Smooth muscle cell of trachea (primary cell): ENCODE measurements at places on chromosomes 6 and 20. TPM values are rescaled to one million over a fixed set of nuclear protein-coding genes. Genes with fewer than 3 reads are reported as not detected.

The PTK6 gene
- total RNA-seq = 0.17 TPM in 1 of 2 replicates, not detected in the other

The RBM24 gene
- total RNA-seq = 0.29 and 2.3 TPM in 2 replicates

The SEC63 gene
- 27.0 and 33.3 TPM in 2 replicates for total RNA-seq

The SLC22A23 gene
- 4.7 and 10.3 TPM in 2 replicates for total RNA-seq

The BEND6 gene
- 7.7 and 17.7 TPM in 2 replicates for total RNA-seq

The CTAGE9 gene
- total RNA-seq = not detected in 2 replicates

The CRISP2 gene
- total RNA-seq = not detected in 2 replicates

The RALY gene
- total RNA-seq = 67.0 and 86.2 TPM in 2 replicates

The DDX43 gene
- 0.33 and 1.6 TPM in 2 replicates for total RNA-seq

The DNAH8 gene
- 0.17 and 0.44 TPM in 2 replicates for total RNA-seq

The HRH3 gene
- not detected in 2 replicates for total RNA-seq

The SNX3 gene
- 203 and 256 TPM in 2 replicates for total RNA-seq

The PHACTR3 gene
- total RNA-seq = not detected in 2 replicates

The MYMX gene
- total RNA-seq = 0.17 TPM in 1 of 2 replicates, not detected in the other

The RNF8 gene
- total RNA-seq = 19.5 and 24.1 TPM in 2 replicates

The BPI gene
- total RNA-seq = under 0.01 TPM in 1 of 2 replicates, not detected in the other

The FRK gene
- total RNA-seq = 1.5 and 1.7 TPM in 2 replicates

The TBXT gene
- not detected in 2 replicates for total RNA-seq

The MOG gene
- total RNA-seq = not detected in 2 replicates

The SEMG1 gene
- total RNA-seq = not detected in 2 replicates

The OPRM1 gene
- total RNA-seq = under 0.01 TPM in 1 of 2 replicates, not detected in the other

The MOCS1 gene
- total RNA-seq = 6.4 and 17.9 TPM in 2 replicates

The MLN gene
- total RNA-seq = not detected in 2 replicates

The HCRTR2 gene
- total RNA-seq = not detected in 2 replicates

The MYL9 gene
- 15.1 and 28.3 TPM in 2 replicates for total RNA-seq

The MDFI gene
- 0.17 TPM in 1 of 2 replicates, not detected in the other for total RNA-seq

The PBOV1 gene
- not detected in 2 replicates for total RNA-seq

The PRSS35 gene
- 4.3 and 9.2 TPM in 2 replicates for total RNA-seq

The CASS4 gene
- 10.5 and 12.4 TPM in 2 replicates for total RNA-seq

The ADGRB3 gene
- total RNA-seq = under 0.01 and 0.15 TPM in 2 replicates

The FBXO9 gene
- total RNA-seq = 36.4 and 56.1 TPM in 2 replicates

The FRMD1 gene
- total RNA-seq = not detected in 2 replicates

The F13A1 gene
- not detected in 2 replicates for total RNA-seq

The MTHFD1L gene
- 41.7 and 45.5 TPM in 2 replicates for total RNA-seq

The FAM209B gene
- total RNA-seq = not detected in 2 replicates

The PRELID3B gene
- 64.7 and 70.0 TPM in 2 replicates for total RNA-seq

The OPN5 gene
- total RNA-seq = not detected in 2 replicates

The BFSP1 gene
- total RNA-seq = 1.8 and 2.3 TPM in 2 replicates

The ASIP gene
- not detected in 2 replicates for total RNA-seq

The OXT gene
- total RNA-seq = not detected in 2 replicates

The ELOVL2 gene
- under 0.01 TPM in 1 of 2 replicates, not detected in the other for total RNA-seq

The FLRT3 gene
- 2.3 and 5.0 TPM in 2 replicates for total RNA-seq

The SAMD3 gene
- total RNA-seq = 2.0 and 5.1 TPM in 2 replicates

The EYS gene
- total RNA-seq = 0.29 and 0.50 TPM in 2 replicates

The NELFCD gene
- total RNA-seq = 57.6 and 67.2 TPM in 2 replicates

The WFDC12 gene
- total RNA-seq = not detected in 2 replicates

The GHRH gene
- not detected in 2 replicates for total RNA-seq

The B3GALT4 gene
- total RNA-seq = 12.5 and 18.0 TPM in 2 replicates

The LRFN2 gene
- total RNA-seq = not detected in 2 replicates

The BTN1A1 gene
- not detected in 2 replicates for total RNA-seq

The HLA-DPB1 gene
- total RNA-seq = 1.8 and 10.0 TPM in 2 replicates

The DOK5 gene
- total RNA-seq = 27.5 and 38.7 TPM in 2 replicates

The PEX3 gene
- 25.9 and 28.1 TPM in 2 replicates for total RNA-seq

The GTSF1L gene
- total RNA-seq = not detected in 2 replicates

The AVP gene
- not detected in 2 replicates for total RNA-seq
